ENCODE measurements at places on chromosomes 12 and 14.
A peak's percentile ranks its signal among the peaks of the same experiment; 100 is the strongest.

GRCh38 chr12:110431957-110432587, 18.1 kb downstream of the ARPC3 start:
- no peak for DNase-seq

- no peak for DNase-seq
Observed at GRCh38 chr14:86296173-86296572, 766.2 kb downstream of the FLRT2 start.

GRCh38 chr12:79344855-79345847, 345.6 kb downstream of the PAWR start:
- DNase-seq, result peak; percentile 41

- DNase-seq, result peak; percentile 32
Observed at GRCh38 chr14:89371585-89372511, 45.2 kb downstream of the FOXN3 start.

- DNase-seq, result peak; percentile 45
Observed at GRCh38 chr12:81468206-81468605, 290.9 kb downstream of the PPFIA2 start.

DNA sequence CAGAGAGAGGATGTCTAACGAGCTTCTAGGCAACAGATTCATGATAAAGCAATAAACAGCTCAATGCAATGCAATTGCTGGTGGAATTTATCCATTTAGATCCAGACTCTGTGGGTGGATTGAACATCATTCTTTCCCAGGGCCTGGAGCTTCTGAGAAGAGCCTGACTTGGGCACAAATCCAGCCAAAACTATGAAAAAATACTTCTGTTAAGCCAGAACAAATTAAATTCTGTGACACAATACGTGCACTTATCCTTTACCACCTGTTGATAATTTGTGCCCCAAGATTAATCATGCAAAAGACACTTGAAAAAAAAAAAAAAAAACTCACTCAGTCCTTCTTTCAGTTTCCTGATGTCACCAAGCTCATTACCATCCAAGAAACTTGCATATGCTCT, 446.0 kb upstream of the DCN start:
- no peak for DNase-seq

DNA sequence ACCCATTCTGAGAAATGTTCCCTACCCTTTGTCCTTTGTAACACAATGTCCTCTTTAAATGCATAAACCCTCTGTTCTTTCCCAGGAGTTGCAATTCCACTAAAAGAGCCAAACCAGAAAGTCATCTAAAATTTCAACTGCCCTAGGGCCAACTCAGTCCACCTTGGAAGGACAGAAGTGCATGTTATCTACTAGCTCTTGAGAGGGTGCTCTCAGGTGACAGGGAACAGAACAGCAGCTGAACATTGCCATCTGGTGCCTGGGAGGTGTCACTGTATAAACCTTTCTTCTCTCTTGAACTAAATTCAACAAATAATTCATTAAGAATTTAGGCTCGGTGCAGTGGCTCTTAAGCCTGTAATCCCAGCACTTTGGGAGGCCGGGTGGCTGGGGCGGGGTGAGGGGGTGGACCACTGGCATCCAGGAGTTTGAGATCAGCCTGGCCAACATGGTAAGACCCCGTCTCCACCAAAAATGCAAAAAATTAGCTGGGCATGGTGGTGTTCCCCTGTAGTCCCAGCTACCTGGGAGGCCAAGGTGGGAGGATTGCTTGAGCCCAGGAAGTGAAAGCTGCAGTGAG, 10.3 kb upstream of the FERMT2 start:
- DNase-seq, result peak; percentile 75

DNA sequence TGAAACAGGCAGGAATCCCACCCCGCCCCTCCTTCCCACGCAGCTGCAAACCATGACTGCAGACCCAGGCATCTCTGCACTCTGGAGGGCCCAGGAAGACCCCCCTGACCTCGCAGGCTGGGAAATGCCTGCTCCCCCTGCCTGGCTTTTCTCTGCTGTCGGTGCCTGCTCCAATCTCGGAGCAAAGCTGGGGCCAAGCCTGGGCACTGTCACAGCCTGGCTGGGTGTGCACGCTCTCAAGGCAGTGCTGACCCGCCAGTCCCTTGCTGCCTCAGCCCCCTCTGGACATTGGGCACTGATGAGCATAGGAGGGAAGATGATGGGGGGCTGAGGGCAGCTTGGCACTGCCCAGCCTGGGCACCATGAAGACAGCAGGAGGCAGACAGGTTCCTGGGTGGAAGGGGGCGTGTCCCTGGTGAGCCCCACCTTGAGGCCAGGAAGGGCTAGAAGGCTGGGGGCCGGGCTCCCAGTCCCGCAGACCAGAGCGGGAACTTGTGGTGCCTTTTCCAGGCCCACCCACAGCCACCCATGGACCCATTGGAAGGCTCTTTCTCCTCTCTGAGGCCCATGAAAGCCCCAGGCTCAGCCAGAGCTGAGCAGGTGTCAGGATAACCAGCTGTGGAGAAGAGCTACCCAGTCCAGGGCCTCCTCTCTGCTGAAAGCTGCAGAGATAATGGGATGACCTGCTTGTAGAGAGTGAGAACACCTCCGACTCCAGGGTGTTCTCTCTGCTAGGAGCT, 10.7 kb upstream of the ZNF605 start:
- no peak for DNase-seq

GRCh38 chr14:70555890-70556289, 21.1 kb upstream of the ADAM20 start:
- DNase-seq, result peak; percentile 40

DNA sequence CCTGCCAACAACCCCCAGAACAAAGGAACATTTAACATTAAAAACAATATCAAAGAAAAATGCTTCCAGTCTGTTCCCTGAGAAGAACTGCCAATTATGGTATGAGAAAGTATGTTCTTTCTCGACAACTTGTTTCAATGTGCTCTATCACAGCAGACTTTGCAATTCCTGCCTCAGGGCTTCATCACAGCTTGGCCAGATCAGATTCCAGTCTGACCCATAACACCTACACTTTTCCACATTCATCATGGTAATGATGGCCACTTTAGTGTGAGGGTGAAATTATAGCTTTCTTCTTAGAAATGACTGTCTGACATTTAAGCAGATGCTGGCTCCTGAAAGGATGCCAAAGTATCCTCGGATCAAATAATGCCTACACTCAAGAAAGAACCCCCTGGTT, 17.0 kb downstream of the NEK9 start:
- DNase-seq, result no peak

All from iris pigment epithelial cell (primary cell).